ENCODE measurements at places on chromosomes 7 and 10. TPM values are rescaled to one million over a fixed set of nuclear protein-coding genes. Genes with fewer than 3 reads are reported as not detected.

ASIC3 gene
- total RNA-seq: not detected

PRKG1 gene
- 0.33 TPM for total RNA-seq

SPDYE16 gene
- not detected for total RNA-seq

ZPBP gene
- total RNA-seq: not detected

MSS51 gene
- total RNA-seq: 0.40 TPM

CALHM1 gene
- not detected for total RNA-seq

MKLN1 gene
- total RNA-seq: 15.7 TPM

LIPK gene
- not detected for total RNA-seq

DDIT4 gene
- total RNA-seq: 42.5 TPM

SFTPA1 gene
- total RNA-seq: not detected

SFRP5 gene
- not detected for total RNA-seq

WASHC2C gene
- total RNA-seq: 35.1 TPM

AKR1C2 gene
- total RNA-seq: 0.89 TPM

OR2A12 gene
- total RNA-seq: not detected

HIP1 gene
- total RNA-seq: 25.1 TPM
